Tibial nerve (tissue), 4 donors: ENCODE measurements at places on chromosomes 2 and 18. TPM values are rescaled to one million over a fixed set of nuclear protein-coding genes. Genes with fewer than 3 reads are reported as not detected.
A peak's percentile ranks its signal among the peaks of the same experiment; 100 is the strongest.

DNA sequence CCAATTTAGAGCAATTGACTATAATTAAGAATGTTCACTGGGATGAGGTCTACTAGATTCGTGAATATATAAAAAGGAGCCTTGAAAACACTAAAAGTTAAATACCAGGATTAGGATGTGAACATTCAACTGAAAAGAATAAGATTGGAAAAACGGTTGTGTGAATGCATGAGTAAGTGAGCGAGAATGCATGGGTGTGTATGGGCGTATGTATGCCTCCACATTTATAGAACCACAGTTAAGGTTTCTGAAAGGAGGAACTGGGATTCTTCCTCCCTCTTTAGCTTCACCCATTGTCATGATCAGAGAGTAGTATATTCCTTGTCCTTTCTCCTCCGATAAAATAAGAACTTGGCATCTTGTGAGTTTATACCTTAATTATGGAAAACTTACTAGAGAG lies 151.1 kb upstream of the UBE2E3 start:
- DNase-seq, result no peak

GRCh38 chr2:160104115-160104514 lies 41.7 kb upstream of the PLA2R1 start:
- DNase-seq, result no peak

DNA sequence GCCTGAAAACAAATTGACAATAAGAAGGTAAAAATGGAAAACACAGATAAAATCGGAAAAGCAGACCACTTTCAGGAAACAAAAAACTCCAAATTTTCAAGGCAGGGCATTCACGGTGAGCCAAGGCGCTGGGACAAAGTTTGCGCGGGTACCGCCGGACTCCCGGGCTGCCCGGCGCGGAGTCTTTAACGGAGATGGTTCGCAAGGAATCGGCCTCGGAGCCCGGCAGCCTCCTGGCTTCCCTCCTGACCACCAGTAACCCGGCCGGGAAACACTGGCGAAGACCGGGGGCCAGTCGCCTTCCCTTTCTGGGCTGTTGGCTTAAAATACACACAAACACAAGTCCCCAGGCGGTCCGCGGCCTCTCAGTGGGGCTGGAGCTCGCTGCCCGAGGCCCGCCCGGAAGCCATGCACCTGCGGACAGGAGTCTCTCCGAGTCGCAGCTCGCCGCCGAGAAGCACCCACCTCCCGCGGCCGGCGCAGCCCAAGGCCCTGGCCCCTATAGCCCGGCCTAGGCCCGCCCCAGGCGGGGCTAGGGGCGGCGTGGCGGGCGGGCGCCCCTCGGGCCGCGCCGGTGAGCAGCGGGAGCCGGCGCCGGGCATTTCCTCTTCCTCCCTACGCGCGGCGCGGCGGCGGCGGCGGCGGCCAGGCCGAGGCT lies 622 bp upstream of the KCMF1 start:
- peak; percentile 29 for DNase-seq

DNA sequence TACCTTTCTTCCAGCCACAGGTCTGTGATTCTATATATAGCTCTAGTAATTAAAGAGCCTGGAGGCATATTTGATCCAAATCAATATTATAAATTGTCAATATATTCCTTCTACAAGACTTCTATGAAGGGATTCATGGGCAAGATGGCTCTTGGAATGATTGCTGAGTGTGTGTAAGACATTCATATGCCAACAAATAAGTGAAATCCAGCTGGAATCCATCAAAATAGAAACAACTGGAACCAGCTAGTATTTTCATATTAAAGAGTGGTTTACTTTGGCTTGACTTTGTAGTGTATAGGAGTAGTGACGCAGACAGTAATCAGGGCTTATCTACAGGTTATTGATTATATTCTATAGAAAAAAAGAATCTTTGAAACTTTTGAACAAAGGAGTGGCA lies 83.4 kb downstream of the CALCRL start:
- no peak for DNase-seq

GRCh38 chr2:232886632-232887031 lies 16.6 kb downstream of the SNORC start:
- DNase-seq, result no peak

- DNase-seq, result no peak
Observed at GRCh38 chr2:165024199-165024598, 68.9 kb upstream of the SLC38A11 start.

- no peak for DNase-seq
Observed at GRCh38 chr2:228197504-228197903, 16.0 kb upstream of the SPHKAP start.

DNA sequence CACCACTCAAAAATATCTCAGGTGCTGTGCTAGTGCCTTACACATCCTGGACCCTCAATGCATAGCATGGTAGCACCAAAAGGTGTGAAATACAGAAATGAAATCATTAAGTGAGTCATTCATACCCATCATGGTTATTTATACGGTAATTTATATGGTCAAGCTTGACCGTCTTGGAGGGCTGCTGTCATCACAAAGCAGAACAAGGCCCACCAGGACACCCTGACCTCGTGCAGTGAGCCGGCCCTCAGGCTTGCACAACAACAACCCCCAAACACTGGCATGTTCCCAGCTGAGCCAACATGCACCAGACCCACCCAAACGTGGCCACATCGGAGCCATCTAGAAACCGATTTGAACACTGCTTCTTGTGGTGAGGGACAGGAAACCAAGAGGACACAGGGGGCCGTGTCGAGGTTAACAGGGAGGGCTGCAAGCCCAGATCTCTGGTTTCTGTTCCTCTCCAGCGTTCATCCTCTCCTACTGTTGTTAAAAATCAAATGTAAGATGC lies 378.5 kb upstream of the ID2 start:
- peak; percentile 47 for DNase-seq

GRCh38 chr2:29227935-29228675 lies 112.9 kb downstream of the CLIP4 start:
- DNase-seq, result no peak

The IGFBP5 gene
- total RNA-seq, result 178 TPM

The FLACC1 gene
- 2.1 TPM for total RNA-seq

The GAL3ST2 gene
- total RNA-seq, result 3.9 TPM

The SLC5A7 gene
- total RNA-seq, result not detected

The NMUR1 gene
- total RNA-seq, result not detected

The CCDC178 gene
- total RNA-seq, result 2.1 TPM

The C2orf15 gene
- 0.44 TPM for total RNA-seq

The CTLA4 gene
- not detected for total RNA-seq
